ENCODE measurements at places on chromosomes 6 and 20.

DNA sequence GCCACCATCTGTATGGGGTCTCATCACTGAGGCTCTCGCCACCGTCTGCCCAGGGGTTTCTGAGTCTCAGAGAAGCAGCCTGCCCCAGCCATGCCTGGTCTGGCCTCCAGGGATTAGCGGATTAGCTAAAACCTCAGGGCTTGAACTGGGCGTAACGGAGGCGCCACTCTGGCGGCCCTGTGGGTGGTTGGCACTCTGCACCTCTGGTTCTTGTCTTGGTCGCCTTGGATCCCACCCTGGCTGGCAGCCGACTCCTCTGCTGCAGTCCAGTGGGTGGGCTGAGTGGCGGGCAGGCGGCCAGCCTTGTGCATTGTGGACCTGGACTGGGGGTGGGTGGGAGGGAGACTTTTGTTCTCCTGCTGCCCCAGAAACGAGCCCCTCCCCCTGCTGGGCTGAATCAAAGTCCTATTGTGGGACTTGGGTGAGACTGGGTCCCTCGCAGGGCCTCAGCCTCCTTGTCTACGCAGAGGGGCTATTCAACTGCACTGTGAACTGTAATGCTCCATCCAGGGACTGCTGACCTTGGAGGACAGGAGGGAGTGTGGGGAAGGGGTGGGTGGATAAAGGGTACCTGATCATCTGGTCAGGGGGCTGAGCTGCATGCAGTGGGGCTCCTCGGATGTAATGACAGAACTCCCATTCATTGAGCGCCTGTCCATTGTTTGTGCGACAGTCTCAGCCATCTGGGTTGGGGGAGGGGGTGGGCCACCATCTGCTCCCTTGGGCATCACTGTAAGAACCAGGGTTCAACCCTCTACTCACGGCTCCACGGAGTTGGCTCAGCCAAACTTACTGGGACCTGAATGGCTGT lies 23.9 kb downstream of the SUN5 start:
- DNase-seq: no peak

- DNase-seq: no peak
These were observed 218.1 kb upstream of the MCHR2 start for GRCh38 chr6:100212131-100212530.

- no peak for DNase-seq
These were observed 74.0 kb downstream of the CD109 start for GRCh38 chr6:73769976-73770375.

DNA sequence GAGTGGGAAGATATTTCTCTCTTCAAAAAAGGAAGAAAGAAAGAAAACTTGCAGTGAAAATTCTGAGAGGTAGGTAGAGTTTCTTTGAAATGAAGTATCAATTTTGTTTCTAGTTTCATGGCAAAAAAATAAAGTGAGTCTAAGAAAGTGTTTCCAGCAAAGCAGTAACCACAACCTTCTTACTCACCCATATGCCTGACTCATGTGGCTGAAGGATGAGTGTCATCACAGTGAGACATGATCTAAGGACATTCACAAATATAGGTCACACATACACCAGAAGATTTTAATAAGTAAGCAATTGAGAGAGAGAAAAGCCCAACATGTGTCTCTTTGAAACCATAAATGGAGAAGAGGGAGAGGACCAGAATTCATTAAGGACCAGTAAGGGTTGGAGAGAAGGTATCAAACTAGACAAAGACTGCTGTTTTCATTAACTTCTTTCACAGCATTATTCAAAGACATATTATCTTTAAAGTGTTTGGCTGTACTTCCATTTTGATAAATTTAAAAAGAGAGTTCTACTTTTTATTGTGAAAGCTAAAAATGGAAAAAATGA lies 169.5 kb downstream of the FRK start:
- DNase-seq: no peak

- no peak for DNase-seq
These were observed 505.0 kb downstream of the BMP2 start for GRCh38 chr20:7272512-7272911.

DNA sequence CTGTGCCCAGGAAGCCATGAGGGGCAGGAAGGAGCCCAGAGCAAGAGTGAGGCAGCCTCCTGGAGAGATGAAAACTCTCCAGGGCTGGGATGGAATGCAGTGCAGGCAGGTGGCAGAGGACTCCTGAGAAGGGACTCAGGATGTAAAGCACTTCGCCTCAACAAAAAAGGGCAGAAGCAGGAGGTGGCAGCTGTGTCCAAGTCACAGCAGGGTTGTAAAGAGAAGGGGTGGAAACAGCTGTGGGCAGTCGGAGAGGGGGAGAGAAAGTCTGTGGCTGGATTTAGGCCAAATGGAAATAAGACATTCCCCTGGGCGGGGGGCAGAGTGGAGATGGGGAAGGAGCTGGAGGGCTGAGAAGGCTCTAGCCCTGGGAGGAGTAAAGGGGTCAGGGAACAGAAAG lies 34.9 kb downstream of the CYP21A2 start:
- no peak for DNase-seq

GRCh38 chr6:152950240-152950639 lies 32.6 kb downstream of the FBXO5 start:
- DNase-seq: no peak

- DNase-seq: no peak
These were observed 1.3 kb upstream of the SPEF1 start for GRCh38 chr20:3782597-3782996.

GRCh38 chr20:51553897-51554486 lies 11.5 kb upstream of the NFATC2 start:
- DNase-seq: no peak

DNA sequence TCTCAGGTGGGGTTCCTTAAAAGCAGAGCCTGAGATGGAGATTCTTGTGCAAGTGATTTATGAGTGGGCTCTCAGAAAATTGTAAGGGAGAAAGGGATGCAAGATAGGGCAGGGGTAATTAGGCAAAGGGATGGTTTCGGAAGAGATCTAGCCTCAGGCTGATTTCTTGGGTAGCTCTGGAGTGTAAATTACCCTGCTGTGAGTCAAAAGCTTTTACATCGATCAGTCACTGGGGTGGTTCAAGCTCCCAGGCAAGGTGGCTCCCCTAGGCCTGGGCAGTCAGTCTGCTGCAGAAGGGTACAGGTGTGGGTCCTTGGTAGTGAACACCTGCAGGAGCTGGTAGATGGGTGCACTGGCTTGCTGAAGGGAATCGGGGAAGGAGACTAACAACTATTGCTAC lies 11.1 kb upstream of the PM20D2 start:
- DNase-seq: no peak

DNA sequence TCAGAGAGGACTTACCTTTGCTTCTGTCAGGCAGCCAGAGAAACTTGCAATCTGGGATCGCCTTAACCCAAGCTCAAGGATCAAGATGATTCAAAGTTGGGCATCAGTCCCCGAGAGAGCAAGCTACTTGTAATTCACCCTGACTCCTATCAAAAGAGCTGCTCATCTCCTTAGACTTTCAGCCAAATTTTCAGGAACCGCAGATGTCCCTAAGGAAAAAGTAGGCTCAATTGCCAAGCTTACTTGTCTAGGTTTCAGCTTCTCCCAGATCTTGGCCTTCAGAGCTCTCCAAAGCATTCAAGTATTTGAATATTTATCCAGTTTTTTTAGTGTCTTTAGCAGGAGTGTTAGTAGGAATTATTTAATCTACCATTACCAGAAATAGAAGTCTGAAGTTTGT lies 434.1 kb upstream of the MMS22L start:
- no peak for DNase-seq

DNA sequence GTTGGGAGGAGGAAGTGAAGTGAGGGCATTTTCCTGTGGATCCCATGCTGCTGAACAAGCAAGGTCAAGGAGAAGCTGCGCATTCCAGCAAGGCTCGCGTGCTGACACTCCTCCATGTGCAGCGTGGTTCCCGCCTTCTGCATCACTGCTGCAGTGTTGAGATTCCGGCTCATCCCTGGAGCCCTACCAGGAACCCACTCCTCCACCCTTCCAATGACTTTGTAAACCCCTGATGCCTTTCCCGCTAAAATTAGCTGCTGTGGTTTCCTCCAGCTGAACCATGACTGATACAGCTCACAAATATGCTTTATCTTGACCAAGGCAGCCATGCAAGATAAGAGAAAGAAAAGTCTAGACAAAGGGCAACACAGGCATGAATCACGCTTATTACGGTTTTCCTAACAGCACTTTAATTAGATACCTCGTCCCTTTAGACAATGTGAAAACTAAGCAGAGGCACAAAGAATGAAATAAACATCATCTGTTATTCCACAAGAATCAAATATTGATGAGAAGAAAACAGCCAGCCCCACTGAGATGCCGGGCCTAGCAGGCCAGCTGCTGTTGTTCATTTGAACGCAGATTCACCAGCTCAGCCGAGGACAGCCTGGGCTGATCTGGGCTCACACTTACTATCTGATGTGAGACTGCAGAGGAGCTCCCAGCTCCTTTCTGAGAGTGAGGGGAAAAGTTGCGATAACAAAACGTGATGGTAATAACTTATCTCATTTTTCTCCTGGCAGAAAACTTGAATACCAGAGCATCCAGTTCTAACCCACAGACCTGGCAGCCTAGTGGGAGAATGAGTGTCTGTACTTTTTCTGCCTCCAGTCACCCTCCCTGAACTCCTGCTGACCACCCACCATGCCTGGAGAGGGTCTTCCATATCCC lies 14.2 kb upstream of the BNIP5 start:
- no peak for DNase-seq

- no peak for DNase-seq
These were observed 67.4 kb downstream of the SRC start for GRCh38 chr20:37413379-37413778.

DNA sequence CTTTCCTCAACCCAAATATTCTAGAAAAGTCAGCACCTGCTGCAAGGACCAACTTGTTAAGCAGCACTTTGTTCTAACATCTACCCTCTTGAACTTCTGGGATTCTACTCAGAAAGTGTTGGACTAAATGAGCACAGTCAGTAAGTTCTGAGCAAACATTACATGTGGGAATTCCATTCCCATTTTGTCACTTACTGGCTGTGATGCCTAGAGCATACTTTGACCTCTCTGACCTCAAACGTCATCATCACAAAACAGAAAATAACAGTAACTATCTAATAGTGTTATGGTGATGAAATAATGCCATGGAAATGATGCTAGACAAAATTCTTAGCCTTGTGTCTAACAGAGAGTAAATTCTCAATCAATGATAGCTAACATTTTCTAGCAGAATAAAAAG lies 829.4 kb downstream of the EPHA7 start:
- no peak for DNase-seq

GRCh38 chr6:41634657-41635056 lies 3.6 kb upstream of the MDFI start:
- no peak for DNase-seq

- no peak for DNase-seq
These were observed 96.2 kb upstream of the FOXO3 start for GRCh38 chr6:108464418-108465097.

DNA sequence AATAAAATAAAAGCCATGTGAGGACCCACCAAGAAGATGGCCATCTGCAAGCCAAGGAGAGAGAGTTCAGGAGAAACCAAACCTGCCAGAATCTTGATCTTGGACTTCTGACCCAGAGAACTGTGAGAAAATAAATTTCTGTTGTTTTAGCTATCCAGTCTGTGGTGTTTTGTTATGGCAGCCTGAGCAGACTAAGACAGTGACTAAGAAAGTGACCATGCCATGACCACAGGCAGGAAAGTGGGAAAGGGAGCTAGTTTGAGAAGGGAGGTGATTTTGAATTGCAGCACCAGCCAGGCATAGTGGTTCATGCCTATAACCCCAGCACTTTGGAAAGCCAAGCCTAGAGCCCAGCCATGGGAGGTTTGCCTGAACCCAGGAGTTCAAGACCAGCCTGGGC lies 21.9 kb upstream of the C6orf62 start:
- DNase-seq: no peak

- DNase-seq: no peak
These were observed 281.0 kb upstream of the SULF2 start for GRCh38 chr20:48066246-48066645.

- DNase-seq: no peak
These were observed 87.7 kb upstream of the BEND3 start for GRCh38 chr6:107202876-107203468.

DNA sequence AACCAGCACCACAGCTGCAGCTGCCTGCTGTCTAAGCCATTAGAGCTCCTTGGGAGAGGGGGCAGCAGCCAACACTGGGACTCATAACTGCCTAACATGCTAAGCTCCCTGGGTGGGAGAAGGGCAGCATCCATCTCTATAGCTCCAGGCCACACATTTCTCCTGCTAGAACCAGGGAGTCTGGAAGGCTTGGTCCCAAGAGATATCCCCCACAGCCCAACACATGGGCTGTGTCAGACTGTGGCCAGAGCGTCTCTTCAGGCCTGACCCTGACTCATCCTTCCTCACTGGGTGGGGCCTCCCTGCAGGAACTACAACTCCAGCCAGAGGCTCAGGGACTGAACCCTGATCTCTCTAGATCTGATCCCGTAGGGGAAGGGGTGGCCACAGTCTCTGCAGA lies 411.1 kb downstream of the HDGFL1 start:
- no peak for DNase-seq

GRCh38 chr20:25508083-25508770 lies 77.1 kb downstream of the NINL start:
- no peak for DNase-seq

DNA sequence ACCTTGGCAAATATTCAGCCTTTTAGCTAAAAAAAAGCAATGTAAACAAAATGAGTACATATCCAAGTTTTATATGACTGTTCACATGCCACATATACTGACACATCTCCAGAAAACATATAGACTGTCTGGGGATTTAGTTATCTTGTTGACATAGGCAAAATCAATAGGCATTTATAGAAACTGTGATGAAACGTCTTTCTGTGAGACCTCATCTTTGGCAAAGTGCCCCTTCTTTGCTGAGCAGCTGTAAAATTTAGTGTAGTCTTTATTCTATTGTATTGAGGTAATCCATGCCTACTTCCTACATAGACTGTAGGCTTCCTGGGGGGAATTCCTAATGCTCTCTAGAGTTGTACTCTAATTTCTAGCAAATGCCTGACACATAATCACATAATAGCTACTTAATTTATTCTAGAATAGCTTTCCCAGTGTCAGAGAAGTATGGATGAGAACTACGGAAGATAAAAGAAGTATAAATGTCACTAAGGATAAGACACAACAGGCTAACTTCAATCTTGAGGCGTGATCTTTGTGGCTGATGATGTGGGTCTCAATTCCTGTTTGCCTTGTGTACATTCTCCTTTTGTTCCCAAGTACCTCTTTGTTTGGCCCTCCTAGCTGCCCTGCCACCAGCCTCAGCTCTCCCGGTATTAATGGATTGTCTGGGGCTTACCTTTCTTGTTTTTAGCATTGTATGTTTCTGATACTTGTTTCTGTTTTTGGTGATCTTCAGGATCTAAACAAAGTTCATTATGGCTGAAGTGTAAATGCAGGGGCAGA lies 30.6 kb downstream of the PTCHD4 start:
- DNase-seq: no peak

GRCh38 chr6:149614337-149614736 lies 34.2 kb downstream of the KATNA1 start:
- no peak for DNase-seq

GRCh38 chr20:52992632-52993031 lies 20.5 kb downstream of the TSHZ2 start:
- DNase-seq: no peak

DNA sequence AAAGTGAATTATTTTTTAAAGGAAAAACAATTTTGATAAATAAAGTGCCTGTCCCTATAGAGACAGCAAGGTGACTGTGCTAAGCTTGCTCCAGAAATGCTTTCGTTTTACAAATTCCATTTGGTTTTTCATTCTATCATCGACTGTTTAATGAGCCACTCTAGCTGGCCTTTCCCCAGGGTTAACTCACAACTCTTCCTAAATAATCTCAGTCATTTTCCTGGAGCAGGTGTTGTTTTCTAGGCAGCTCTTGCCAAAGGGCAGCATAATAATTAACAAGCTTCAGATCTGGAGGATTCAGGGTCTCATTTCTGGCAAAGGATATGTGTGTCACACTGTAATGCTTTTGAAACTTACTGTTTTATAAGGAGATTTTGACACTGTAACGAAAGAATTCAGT lies 184.2 kb downstream of the KHDC1L start:
- DNase-seq: no peak
